H9 (cell line): ENCODE measurements at places on chromosomes 16 and 17. TPM values are rescaled to one million over a fixed set of nuclear protein-coding genes. Genes with fewer than 3 reads are reported as not detected.

Gene BICDL2
- 13.5 TPM in 2 replicates for total RNA-seq

Gene CCDC92B
- total RNA-seq = 7.1 and 8.0 TPM in 2 replicates

Gene SPNS2
- total RNA-seq = 0.33 and 0.77 TPM in 2 replicates

Gene SALL1
- total RNA-seq = 87.6 and 101 TPM in 2 replicates

Gene MRPL38
- total RNA-seq = 108 and 118 TPM in 2 replicates

Gene TRIM16
- 15.1 and 17.7 TPM in 2 replicates for total RNA-seq

Gene GAS7
- total RNA-seq = 4.8 and 6.0 TPM in 2 replicates

Gene KRTAP3-1
- not detected in 2 replicates for total RNA-seq

Gene MYLK3
- 0.39 and 0.90 TPM in 2 replicates for total RNA-seq

Gene TSNAXIP1
- total RNA-seq = 1.1 and 1.3 TPM in 2 replicates

Gene CLEC16A
- 14.6 and 15.2 TPM in 2 replicates for total RNA-seq

Gene NEUROD2
- total RNA-seq = not detected in 2 replicates

Gene PIK3R6
- total RNA-seq = 0.15 TPM in 1 of 2 replicates, not detected in the other

Gene GP1BA
- not detected in 2 replicates for total RNA-seq

Gene SYCE1L
- total RNA-seq = 9.9 and 11.5 TPM in 2 replicates

Gene COQ7
- total RNA-seq = 26.7 and 29.6 TPM in 2 replicates

Gene UTS2R
- 0.75 and 0.94 TPM in 2 replicates for total RNA-seq

Gene CD300LB
- total RNA-seq = not detected in 2 replicates

Gene DHRS7C
- not detected in 2 replicates for total RNA-seq

Gene NPIPB13
- total RNA-seq = 14.3 and 16.4 TPM in 2 replicates

Gene HBQ1
- 3.5 and 4.4 TPM in 2 replicates for total RNA-seq

Gene MYADML2
- total RNA-seq = 0.13 and 0.22 TPM in 2 replicates

Gene PNMT
- total RNA-seq = 2.1 and 2.3 TPM in 2 replicates

Gene GUCY2D
- total RNA-seq = 0.15 and 0.35 TPM in 2 replicates

Gene GP2
- total RNA-seq = not detected in 2 replicates

Gene TERB1
- total RNA-seq = not detected in 2 replicates

Gene KIF18B
- 51.8 and 52.6 TPM in 2 replicates for total RNA-seq

Gene RHBDF2
- total RNA-seq = 17.1 and 19.7 TPM in 2 replicates

Gene SLC4A1
- total RNA-seq = 0.13 TPM in 1 of 2 replicates, not detected in the other

Gene CES5A
- total RNA-seq = not detected in 2 replicates

Gene CDK3
- total RNA-seq = 11.7 and 14.3 TPM in 2 replicates

Gene ADORA2B
- total RNA-seq = 3.1 and 3.2 TPM in 2 replicates

Gene DNAJA2
- 102 and 107 TPM in 2 replicates for total RNA-seq

Gene TMEM11
- total RNA-seq = 32.5 and 34.3 TPM in 2 replicates

Gene CSF3
- not detected in 2 replicates for total RNA-seq

Gene ITGAX
- total RNA-seq = 0.15 and 0.28 TPM in 2 replicates

Gene CD68
- 0.37 and 0.42 TPM in 2 replicates for total RNA-seq

Gene EFNB3
- total RNA-seq = 11.3 and 11.4 TPM in 2 replicates

Gene PRR29
- total RNA-seq = 0.87 and 1.5 TPM in 2 replicates

Gene CDRT15L2
- total RNA-seq = not detected in 2 replicates

Gene DUS2
- 26.0 and 28.5 TPM in 2 replicates for total RNA-seq

Gene ATP1B2
- total RNA-seq = 15.4 and 16.2 TPM in 2 replicates

Gene OR1A2
- total RNA-seq = not detected in 2 replicates

Gene CSH2
- not detected in 2 replicates for total RNA-seq

Gene CLEC3A
- not detected in 2 replicates for total RNA-seq

Gene CCL3
- total RNA-seq = not detected in 2 replicates

Gene MNT
- total RNA-seq = 37.4 and 38.9 TPM in 2 replicates

Gene TBC1D3H
- not detected in 2 replicates for total RNA-seq
